Karpas-422 (cell line): ENCODE measurements at places on chromosomes 3 and 15.

GRCh38 chr15:78050441-78050809 is 27.1 kb downstream of the TBC1D2B start:
- no peaks in the 10 kb centered on the region for H3K27me3 ChIP-seq
- H3K4me3 ChIP-seq: no peak overlapping the region
- DNase-seq: no peak

DNA sequence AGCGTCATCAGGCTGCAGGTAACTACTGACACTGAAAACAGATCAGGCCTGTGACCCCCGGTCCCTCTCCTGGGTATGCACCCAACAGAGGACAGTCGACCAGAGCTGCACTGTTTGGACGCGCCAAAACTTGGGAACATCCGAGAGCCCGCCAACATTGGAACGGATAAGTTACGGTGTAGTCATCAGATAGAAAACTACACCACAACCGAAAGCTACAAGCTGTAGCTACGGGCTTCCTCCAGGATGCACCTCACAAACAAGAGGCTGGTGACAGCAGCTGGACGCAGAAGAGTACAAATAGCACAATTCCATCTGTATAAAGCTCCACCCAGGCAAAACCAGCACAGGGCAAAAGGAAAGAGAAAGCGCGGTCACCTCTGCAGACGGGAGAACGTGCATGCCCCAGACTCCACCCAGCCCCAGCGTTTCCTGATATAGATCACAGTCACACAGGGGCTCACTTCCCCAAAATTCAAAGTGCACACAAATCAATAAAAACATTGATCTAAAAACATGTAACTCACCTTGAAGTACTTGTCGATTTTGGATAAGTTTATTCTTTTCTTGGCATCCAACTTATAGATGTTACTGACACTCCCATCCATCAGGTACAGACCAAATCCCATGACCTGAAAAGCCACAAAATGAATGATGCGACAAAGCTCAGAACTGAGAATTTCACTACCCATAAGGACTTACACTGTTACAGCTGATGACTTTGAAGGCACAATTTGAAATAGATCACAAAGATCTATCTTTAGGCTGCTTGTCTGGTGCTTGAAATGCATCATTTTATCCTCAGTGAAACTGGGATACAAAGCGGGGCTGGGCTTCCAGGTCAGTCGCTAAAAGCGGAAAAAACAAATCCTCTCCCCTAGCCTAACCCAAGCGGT is 43.3 kb downstream of the CYFIP1 start:
- DNase-seq: peak; percentile 49
- H3K4me1 ChIP-seq: peaks cover 18% of the 10 kb centered on the region
- H3K4me3 ChIP-seq: no peak overlapping the region
- no peaks in the 10 kb centered on the region for H3K27me3 ChIP-seq
- H3K36me3 ChIP-seq: no peaks in the 10 kb centered on the region

DNA sequence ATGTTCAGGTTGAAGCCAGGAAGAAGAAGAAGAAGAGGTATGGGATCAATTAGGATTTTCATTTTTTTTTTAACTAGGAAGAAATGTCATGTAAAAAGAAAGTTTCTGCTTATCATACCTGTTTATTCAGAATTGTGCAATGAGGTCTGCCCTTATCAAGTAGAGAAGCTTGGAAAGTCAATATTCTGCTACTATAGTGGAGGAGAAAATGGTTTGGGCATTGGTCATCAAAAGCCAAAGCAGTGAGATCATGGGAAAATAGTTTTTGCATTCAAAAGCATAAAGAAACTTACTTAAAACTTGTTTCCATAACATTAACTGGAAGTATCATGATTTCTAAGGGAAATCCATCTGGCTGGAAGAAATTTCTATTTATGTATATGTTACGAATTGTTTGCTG is 1239.2 kb downstream of the NSUN3 start:
- H3K27me3 ChIP-seq: no peaks in the 10 kb centered on the region
- no peak for DNase-seq
- H3K27ac ChIP-seq: no peak overlapping the region
- H3K36me3 ChIP-seq: no peaks in the 10 kb centered on the region
- H3K4me1 ChIP-seq: no peaks in the 10 kb centered on the region

GRCh38 chr3:141353652-141354495 is 14.4 kb upstream of the ZBTB38 start:
- H3K27ac ChIP-seq: no peak overlapping the region
- H3K4me3 ChIP-seq: no peak overlapping the region
- H3K36me3 ChIP-seq: no peaks in the 10 kb centered on the region
- H3K27me3 ChIP-seq: no peaks in the 10 kb centered on the region
- no peak for DNase-seq

- no peaks in the 10 kb centered on the region for H3K27me3 ChIP-seq
- DNase-seq: no peak
- H3K36me3 ChIP-seq: no peaks in the 10 kb centered on the region
- H3K27ac ChIP-seq: no peak overlapping the region
- no peaks in the 10 kb centered on the region for H3K4me1 ChIP-seq
- H3K4me3 ChIP-seq: no peak overlapping the region
Measured at GRCh38 chr3:67551361-67552016, 102.9 kb downstream of the SUCLG2 start.

DNA sequence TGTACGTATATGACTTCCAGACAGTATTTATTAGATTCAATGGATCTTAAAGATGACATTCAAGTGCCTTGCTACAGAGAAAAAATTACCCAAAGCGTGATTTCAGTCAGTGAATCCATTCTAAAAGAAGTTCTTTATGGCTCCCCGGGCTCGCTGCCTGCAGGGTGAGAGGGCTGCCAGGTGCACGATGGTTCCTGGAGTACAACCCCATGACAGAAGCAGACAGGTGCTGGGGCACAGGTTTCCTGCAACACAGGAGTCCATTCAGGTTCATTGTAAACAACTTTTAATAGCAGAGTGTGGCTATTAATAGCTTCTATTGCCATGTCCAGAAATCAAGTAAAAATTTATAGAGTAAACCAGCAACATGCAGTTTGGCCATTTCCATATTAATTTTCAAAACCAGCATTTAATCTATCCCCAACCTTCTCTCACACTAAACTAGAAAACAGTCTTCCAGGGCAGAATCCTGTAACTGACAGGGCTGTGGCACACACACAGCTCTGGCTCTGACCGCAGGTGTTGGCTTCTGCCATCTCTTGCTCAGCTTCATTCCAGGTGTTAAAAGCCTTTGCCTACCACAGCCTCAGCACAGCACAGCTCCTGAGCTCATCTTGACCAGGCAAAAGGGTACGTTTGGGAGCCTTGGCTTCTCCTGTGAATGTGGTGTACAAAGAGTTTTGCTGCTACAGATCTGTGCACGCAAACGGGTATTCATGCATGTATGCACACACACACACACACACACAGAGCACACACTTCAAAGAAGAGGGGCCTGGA is 185.9 kb downstream of the MEX3B start:
- no peaks in the 10 kb centered on the region for H3K36me3 ChIP-seq
- H3K4me3 ChIP-seq: no peak overlapping the region
- no peak for DNase-seq
- H3K27ac ChIP-seq: no peak overlapping the region

DNA sequence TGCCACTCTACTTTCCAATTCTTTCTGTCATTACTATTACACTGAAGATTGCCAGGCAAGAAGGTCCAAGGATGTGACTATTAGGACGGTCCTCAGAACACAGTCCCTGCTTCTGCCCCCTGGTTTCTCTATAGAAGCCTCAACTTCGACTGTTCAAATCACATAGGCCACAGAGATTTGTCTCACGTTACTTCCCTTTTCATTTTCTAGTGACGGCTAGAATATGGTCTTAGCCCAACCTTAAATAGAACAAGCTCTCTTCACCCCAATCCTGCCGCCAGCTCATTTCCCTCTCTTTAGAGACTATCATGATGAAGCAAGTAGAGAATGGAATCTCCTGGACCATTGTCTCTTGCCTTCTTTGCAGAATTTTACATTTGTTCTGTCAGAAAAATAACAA is 84.9 kb downstream of the TIGIT start:
- DNase-seq: peak; percentile 57
- H3K36me3 ChIP-seq: no peaks in the 10 kb centered on the region
- H3K4me1 ChIP-seq: peaks cover 5% of the 10 kb centered on the region; the same call in 1 of the 2 replicates
- H3K27ac ChIP-seq: no peak overlapping the region
- H3K4me3 ChIP-seq: no peak overlapping the region
- no peaks in the 10 kb centered on the region for H3K27me3 ChIP-seq

- DNase-seq: no peak
- H3K27ac ChIP-seq: no peak overlapping the region
- H3K36me3 ChIP-seq: no peaks in the 10 kb centered on the region
- no peaks in the 10 kb centered on the region for H3K27me3 ChIP-seq
- no peak overlapping the region for H3K4me3 ChIP-seq
- H3K4me1 ChIP-seq: no peaks in the 10 kb centered on the region
Measured at GRCh38 chr3:95407709-95408463, 1345.0 kb downstream of the NSUN3 start.

- peaks cover 27% of the 10 kb centered on the region for H3K4me1 ChIP-seq
- no peaks in the 10 kb centered on the region for H3K27me3 ChIP-seq
- H3K36me3 ChIP-seq: peaks cover 20% of the 10 kb centered on the region
- DNase-seq: peak; percentile 72
- H3K4me3 ChIP-seq: peak overlapping the region; percentile 95
Measured at GRCh38 chr3:10248984-10249748, 907 bp downstream of the TATDN2 start.

- no peak for DNase-seq
- no peaks in the 10 kb centered on the region for H3K27me3 ChIP-seq
- H3K4me1 ChIP-seq: peaks cover 5% of the 10 kb centered on the region
- no peak overlapping the region for H3K4me3 ChIP-seq
- no peak overlapping the region for H3K27ac ChIP-seq
Measured at GRCh38 chr3:33231756-33232465, 13.3 kb upstream of the SUSD5 start.

DNA sequence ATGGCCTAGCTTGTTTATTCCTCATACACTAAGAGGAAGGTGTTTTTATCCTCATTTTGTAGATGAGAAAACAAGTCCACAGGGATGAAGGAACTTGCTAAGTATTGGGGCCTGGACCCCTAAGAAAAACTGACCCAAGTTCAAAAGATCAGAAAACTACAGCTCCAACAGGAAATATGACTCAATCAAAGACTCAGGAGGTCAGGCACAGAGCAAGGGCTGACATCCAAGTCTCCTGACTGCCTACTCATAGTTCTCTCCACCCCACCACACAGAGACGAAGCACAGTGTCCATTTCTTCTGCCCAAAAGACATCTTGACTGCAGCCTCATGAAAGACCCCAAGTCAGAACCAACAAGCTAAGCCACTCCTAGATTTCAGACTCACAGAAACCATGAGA is 26.9 kb upstream of the TPM1 start:
- no peaks in the 10 kb centered on the region for H3K27me3 ChIP-seq
- 0 out of 2 replicates have a peak, but pooled peaks cover 5% of the 10 kb centered on the region for H3K4me1 ChIP-seq
- H3K4me3 ChIP-seq: no peak overlapping the region
- no peak overlapping the region for H3K27ac ChIP-seq
- DNase-seq: no peak

DNA sequence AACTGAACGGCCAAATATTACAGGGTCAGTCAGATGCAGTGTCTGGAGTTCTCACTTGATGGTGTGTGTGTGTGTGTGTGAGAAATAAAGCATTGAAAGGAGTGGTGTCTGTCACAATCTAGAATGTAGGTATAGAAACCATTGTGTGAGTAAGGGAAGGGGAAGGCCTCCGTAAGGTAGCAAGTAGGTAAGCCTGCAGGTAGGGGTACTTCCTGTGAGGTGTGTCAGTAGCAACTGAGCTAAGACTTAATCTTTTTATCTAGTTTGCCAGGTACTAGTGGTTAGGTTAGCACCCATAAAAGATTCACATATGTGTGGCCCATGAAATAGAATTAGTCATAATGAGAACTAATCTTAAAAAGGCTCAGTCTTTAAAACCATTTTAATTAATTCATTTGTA is 1517.8 kb downstream of the SI start:
- no peaks in the 10 kb centered on the region for H3K4me1 ChIP-seq
- DNase-seq: no peak
- no peaks in the 10 kb centered on the region for H3K36me3 ChIP-seq
- no peak overlapping the region for H3K27ac ChIP-seq
- no peaks in the 10 kb centered on the region for H3K27me3 ChIP-seq

DNA sequence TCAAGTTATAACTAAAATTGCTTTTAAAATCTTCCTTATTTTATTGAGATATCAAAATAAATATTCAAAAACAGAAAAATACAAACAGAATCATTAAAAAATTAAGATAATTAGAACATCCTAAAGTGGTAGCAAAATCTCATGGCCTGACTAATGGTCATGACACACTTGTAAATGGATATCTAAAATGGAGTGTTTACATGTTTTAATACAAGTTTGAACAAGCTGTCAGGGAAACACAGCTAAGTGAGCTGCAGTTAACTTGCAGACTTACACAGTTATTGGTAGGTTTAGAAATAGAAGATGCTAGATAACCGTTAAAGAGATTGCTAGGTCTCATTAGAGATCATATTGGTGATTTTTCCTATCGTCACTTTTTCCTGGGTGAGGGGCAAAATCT is 242.3 kb downstream of the LPP start:
- H3K27ac ChIP-seq: no peak overlapping the region
- H3K4me3 ChIP-seq: no peak overlapping the region

DNA sequence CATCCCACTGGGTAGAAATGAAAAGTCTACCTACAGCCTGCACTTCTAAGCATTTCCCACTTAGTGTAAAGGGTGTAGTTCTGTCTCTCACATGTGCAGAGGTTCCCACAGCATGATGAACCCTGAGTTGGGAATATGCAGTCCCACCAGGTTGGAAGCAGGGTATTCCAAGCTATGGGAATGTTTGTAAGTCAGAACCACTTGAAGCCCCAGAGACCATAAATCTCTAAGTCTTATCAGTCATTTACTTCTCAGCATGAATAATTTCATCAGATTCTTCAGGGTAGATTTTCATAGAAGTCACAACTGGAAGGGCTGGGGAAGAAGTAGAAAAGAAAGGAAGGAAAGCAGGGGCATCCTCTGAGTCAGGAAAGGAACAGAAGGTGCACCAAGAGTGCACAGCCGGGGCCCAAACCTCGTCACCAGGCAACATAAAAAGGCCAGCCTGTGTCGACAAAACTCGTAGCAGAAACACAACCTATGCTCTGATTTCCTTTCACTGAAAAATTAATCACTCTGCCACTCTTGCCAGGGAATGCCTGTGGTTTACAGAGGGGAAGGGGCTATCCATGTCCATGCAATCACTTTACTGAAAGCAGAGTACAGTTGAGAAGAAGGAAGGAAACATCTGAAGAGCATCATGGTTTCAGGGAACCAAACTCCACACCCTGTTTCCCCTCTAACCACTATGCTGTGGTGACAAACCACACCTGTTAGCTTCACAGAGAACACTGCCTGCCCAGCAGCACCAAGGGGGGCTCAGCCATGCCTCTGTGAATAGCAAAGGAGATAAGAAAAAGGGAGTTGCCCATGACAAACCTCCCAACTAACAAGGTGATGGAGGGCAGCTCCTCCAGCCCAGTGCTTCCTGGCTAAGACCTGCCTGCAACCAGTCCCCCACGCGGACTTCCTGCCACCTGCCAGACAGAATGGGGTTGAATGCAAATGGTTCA is 40.5 kb downstream of the SH3BP5 start:
- H3K27ac ChIP-seq: no peak overlapping the region
- no peaks in the 10 kb centered on the region for H3K36me3 ChIP-seq
- no peaks in the 10 kb centered on the region for H3K27me3 ChIP-seq
- peaks cover 7% of the 10 kb centered on the region for H3K4me1 ChIP-seq
- H3K4me3 ChIP-seq: no peak overlapping the region
- DNase-seq: no peak
